ENCODE measurements at places on chromosomes 1 and 21.

DNA sequence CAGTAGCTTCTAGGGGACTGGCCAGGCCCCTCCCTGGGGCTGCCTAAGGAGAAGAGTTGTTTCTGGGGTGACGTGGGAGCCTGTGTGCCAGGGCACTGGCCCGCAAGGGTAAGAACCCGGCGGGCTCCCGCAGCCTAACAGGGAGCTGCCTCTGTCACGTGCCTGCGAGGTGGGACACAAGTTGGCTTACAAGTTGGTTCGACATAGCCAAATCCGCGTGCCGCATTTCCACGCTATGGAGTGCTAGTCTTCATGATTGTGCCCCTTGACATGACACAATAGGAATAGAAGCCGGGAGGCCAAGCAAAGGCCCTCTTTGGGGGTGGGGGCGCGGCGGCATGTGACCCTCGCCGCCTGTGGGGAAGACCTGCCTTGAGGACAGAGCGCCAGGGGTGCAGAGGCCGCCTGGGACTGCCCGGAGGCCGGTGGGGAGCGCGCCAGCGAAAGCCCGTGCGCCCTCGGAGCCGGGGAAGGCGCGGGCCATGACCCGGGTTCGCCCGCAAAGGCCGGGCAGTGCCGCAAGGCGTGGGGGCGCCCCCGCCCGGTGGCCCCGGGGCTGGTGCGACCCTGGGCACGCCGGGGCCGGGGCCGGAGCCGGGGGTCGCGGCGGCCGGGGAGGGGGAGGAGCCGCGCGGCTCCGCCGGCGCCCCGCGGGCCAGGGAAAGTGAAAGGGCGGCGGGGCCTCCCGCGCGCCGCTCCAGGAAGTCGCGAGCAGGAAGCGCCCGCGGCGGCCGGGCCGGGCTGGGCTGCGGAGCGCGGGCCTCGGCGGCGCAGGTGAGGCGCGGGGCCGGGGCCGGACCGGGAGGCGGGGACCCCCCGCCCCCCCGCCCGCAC is at the start of gene SLC37A1:
SLC37A1 (plus strand) TSS at position 702 of the 834 bp plus-strand sequence. CDS start 4,603 bp downstream, outside the sequence.
- peak; percentile 31 for DNase-seq

DNA sequence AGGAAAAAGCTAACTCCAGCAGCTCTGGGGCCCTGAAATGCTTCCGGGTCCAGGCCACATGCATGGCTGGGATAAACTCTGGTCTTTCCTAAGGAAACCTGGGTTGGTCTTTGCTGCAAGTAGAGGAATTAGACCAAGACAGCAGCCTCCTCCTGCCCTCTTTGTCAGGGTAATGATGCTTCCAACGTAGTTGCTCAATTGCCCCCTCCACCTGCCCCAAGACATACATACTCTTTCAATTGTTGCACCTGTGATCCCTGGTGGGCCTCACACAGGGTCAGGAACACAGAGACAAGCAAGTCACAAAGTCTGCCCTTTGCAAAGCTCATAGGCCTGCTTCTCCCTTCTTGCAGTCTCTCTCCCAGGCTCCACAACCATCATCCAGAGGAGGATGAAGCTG is 41.9 kb upstream of the GRIK3 start:
- no peak for DNase-seq

DNA sequence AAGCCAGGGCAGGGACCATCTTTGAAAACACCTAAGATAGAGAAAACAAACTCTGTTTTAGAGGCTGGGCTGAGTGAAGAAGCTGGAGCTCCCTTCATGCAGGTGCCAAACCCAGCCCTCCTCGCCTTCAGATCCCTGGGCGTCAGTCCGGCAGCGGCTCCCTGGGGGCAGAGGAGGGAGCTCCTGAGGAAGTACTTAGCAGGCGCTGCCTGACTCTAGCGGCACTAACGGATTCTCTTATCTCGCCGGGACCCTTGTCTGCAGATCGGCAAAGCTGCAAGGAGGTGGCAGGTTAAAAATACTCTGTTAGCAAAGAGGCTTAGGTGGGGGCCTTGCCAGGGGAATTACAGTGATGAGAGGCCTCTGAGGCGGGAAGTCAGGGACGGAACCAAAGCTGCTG is 79.6 kb downstream of the PLXNA2 start:
- DNase-seq = no peak

DNA sequence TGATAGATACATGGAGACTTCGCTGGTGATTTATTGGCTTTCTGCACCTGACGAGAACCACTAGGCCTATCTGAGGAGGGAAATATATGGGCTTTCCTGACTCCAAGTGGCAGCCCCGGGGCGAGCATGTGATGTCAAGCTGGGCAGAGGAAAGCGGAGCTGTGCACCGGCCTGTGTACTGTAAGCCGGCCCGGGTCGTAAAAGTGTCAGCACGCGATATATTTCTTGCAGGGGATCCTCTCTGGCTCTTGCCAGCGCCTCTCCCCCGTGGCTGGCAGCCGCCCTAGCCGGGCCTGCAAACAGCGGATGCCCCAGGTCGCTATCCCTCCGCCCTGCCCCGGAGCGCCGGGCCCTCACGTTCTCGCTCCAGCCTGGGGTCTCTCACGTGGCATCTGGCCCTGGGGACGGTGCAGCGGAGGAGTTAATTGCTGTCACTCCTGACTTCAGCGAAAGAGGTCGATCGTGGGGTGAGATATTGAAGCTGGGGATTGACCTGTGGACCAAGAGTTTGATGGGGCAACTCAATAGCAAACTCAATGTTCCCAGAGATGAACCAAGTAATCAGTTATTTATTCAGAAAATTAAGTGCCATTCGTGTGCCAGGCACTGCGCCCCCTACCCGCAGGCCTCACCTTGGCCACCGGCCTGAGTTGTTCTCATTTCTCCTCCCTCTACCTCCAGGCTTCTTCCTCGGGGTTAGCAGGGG is 41.0 kb upstream of the HAO2 start:
- DNase-seq = peak; percentile 6

DNA sequence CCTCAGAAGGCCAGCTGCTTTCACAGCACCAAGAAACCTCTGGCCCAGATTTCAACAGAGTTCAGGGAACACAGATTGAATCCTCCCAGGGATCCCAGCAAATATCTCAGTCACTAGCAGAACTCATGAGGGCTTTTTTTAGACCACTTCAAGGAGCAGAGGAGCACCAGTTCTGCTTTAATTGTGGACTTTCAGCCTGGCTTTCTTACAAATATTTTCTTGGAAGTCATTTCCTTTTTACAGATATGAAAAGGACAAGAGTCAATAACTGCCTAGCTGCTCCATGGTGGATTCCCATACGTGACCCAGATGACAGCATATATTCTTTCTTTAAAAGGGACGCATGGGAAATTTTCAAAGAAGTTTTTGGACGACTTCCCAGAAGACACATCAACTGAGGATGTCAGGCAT is 6.4 kb upstream of the LRRC8B start:
- no peak for DNase-seq

DNA sequence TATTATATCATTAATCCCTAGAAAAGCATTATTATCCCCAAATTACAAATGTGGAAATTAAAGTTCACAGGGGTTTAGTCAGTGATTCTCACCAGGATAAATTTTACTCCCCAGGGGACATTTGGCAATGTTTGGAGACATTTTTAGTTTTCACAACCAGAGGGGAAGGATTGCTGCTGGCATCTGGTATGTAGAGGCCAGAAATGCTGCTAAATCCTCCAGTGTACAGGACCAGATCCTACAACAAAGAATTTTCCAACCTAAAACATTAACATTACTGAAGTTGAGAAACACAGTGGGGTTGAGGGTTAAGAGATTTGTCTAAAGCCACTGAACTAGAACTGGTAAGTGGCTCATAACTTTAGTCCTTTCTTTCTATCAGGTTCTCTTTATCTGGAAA is 162.0 kb upstream of the SYT6 start:
- DNase-seq = no peak

- no peak for DNase-seq
Measured at GRCh38 chr1:207998691-207999090, 87.8 kb upstream of the CD34 start.

GRCh38 chr1:150072959-150073358 is 5.4 kb downstream of the VPS45 start:
- no peak for DNase-seq

- no peak for DNase-seq
Measured at GRCh38 chr21:42678618-42679295, 25.3 kb downstream of the PDE9A start.

DNA sequence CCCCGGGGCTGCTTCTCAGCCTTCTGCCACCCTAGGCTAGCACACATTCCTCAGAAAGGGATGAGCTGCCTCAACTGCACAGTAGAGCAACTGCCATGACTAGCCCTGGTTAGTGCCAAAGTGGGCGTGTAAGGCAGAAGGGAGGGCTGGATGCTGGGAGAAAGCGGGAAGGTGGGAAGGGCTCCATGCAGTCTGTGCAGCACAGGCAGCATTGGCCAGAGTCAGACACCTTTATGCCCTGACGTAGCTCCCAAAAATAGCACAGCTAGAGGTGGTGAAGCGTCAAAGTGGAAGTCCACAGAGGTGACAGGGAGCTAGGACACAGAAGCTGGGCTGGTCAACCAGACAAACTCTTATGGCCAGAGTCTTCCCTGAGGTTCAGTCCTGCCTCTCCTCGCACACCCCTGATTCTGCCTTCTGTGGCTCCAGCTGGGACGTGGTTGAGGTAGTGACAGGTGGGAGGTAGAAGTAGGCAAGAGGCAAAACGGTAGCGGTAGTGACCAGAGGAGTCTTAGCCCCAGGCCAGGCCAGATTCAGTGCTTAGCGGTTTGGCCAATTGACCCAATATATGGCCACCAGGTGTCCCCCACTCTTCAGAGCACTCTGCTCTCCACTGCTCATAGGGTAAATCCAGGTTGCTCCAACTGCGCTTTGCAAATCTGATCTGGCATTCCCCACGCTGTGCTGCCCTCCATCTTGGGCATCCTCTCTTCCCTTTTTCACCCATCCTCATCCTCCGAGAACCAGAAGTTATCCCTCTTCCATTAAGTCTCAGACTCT is 45.6 kb downstream of the DDX20 start:
- DNase-seq = no peak

DNA sequence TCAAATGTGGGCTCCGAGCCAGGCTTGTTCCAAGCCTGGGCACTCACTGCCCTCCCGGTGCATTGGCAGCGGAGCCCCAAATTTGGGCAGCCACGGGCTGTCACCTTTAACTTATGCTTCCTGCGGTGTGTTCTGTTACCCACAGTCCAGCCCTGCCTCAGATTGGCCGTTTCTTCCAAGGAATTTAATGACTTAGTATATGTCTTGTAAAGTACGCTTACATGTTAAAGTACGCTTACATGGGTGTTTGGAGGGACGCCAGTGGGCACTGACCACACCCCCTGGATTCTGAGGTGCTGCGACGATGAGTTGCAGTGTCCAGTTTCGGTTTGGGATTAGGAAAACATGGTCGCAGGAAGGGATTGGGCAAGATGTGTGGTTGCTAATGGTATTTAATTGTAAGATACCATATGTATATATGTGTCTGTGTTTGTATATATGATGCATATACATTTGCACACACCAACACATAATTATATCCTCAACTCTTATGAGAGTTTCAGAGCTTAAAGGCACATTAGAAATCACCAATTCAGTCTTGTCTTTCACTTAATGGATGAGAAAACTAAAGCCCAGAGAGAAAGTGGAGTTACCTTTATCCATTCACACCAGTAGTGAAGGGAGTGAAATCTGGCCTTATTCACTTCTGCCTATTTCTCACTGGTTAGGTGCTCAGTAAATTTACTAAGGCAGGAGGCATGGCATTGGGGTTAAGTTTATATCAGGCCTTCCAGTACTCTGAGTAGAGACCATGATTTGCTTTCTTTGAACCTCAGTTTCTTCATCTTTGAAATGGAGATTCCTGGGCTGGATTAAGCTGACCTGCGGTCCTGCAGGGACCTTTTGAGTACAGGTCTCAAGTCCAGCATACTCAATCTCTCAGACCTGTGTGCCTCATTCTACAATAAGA is 1.0 kb downstream of the SMYD2 start:
- no peak for DNase-seq

DNA sequence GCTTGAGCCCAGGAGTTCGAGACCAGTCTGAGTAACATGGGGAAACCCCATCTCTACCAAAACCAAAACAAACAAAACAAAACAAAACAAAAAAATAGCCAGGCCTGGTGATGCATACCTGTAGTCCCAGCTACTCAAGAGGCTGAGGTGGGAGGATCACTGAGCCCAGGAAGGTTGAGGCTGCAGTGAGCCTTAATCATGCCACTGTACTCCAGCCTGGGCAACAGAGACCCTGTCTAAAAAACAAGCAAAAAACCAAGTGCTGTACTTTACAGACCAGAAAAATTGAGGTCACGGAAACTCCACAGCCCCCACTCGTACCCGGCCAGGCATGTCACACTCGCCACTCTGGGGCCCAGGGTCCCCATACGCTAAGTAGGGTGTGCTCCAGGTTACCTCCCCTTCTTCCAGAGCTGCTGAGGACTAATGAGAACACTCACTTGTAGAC is 22.9 kb downstream of the ATP2B4 start:
- no peak for DNase-seq
